ENCODE measurements at places on chromosomes 7 and 10. TPM values are rescaled to one million over a fixed set of nuclear protein-coding genes. Genes with fewer than 3 reads are reported as not detected.

GRCh38 chr10:61883371-61884025, 18.0 kb upstream of the ARID5B start:
- H3K36me3 ChIP-seq: no peaks in the 10 kb centered on the region
- no peaks in the 10 kb centered on the region for H3K27me3 ChIP-seq
- no peak overlapping the region for H3K4me3 ChIP-seq

Gene NEUROG3
- total RNA-seq: not detected

GRCh38 chr7:29806208-29806994, at the start of gene WIPF3:
Gene WIPF3 (plus strand): TSS chr7:29806508. CDS start chr7:29834725, 28,217 bp downstream.
- no peaks in the 10 kb centered on the region for H3K27me3 ChIP-seq
- no peaks in the 10 kb centered on the region for H3K36me3 ChIP-seq
- no peaks in the 10 kb centered on the region for H3K4me1 ChIP-seq
- no peak within 1 kb of the TSS for H3K27ac ChIP-seq
- DNase-seq: no peak
- H3K4me3 ChIP-seq: peak within 1 kb of the TSS; percentile 72

Gene EBLN1
- not detected for total RNA-seq

- H3K4me3 ChIP-seq: no peak overlapping the region
- no peak for DNase-seq
- H3K36me3 ChIP-seq: no peaks in the 10 kb centered on the region
- H3K27ac ChIP-seq: no peak overlapping the region
- no peaks in the 10 kb centered on the region for H3K4me1 ChIP-seq
- H3K27me3 ChIP-seq: no peaks in the 10 kb centered on the region
Measured at GRCh38 chr7:64320547-64321513, 7.1 kb downstream of the ZNF736 start.

DNA sequence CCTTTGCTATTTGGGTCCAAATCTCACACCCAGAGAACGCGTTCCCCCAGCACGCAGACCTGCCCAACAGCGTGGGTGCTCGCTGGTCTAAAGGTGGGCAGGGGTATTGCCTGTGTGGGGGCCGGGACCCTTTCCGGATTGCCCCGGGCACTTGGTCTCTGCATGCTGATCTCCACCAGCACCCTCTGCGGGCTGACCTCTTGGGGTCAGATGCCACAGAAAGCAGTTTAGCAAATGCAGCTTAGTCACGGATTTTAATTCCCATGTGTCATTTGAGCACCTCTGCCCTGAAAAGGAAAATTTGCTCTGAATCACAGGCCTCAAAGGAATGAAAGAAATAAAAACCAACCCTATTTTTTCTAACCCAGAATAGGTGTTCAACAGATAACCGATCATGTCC, 46.7 kb downstream of the PKD1L1 start:
- H3K36me3 ChIP-seq: no peaks in the 10 kb centered on the region
- no peak overlapping the region for H3K4me3 ChIP-seq
- DNase-seq: no peak
- no peaks in the 10 kb centered on the region for H3K4me1 ChIP-seq

DNA sequence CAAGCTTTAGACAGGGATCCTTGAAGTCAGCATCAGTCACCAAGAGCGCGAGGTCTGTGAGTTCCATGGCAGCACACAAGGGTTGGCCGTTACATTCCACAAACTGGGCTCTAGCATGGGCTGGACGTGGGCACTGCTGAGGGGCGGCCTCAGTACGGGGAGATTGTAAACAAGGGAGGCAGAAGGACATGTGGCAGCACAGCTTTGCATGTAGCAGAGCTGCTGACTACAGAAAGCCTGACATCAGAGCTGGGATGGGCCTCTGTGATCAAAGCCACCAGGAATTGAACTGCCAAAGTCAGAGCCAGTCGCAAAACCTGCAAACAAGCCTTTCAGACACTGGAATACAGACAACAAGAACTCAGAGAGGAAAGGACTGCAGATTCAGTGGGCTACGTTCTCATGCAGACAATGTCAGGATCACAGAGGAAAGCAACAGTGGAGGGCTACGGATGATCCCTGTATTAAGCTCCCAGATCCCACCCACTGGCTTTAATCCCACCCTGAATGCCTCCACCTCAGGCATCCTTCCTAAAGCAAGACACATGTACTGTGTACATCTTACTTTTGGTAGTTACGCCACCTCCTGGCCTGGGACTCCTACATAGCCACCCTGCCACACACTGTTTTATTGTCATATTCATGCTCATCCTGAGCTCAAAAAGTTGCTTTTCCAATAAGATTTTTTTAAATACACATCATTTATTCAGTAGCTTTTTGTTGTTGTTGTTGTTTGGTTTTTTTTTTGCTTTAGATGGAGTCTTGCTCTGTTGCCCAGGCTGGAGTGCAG, 291.1 kb upstream of the IMMP2L start:
- H3K27me3 ChIP-seq: no peaks in the 10 kb centered on the region
- no peak for DNase-seq
- no peak overlapping the region for H3K4me3 ChIP-seq
- no peaks in the 10 kb centered on the region for H3K4me1 ChIP-seq

GRCh38 chr7:8161364-8161828, 100.6 kb downstream of the ICA1 start:
- H3K27me3 ChIP-seq: no peaks in the 10 kb centered on the region
- H3K4me3 ChIP-seq: no peak overlapping the region
- no peak overlapping the region for H3K27ac ChIP-seq
- H3K4me1 ChIP-seq: no peaks in the 10 kb centered on the region

- peaks cover 40% of the 10 kb centered on the region for H3K4me1 ChIP-seq
- H3K4me3 ChIP-seq: no peak overlapping the region
- H3K27me3 ChIP-seq: no peaks in the 10 kb centered on the region
- H3K27ac ChIP-seq: no peak overlapping the region
Measured at GRCh38 chr10:71090330-71090729, 122.0 kb upstream of the UNC5B start.

Gene FAS
- 32.6 TPM for total RNA-seq

Gene NPY
- total RNA-seq: not detected

DNA sequence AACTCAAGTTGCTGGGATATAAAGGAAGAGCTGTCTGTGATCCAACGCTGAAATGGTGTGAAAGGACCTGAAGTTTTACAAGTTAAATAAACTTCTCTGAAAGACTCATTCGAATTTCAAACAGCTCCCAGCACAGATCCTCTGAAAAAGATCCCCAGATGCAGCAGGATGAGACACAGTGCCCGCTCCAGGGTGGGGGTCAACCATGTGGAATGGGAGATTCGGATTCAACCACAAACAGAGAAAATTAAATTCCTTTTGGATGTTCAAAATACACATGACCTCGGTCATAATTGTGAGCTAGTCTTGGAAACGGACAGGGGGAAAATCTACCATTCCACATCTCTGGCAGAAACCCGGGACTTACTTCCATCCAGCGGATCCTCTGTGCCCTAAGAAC, 119.6 kb downstream of the PRKAG2 start:
- peaks cover 23% of the 10 kb centered on the region for H3K4me1 ChIP-seq
- no peaks in the 10 kb centered on the region for H3K27me3 ChIP-seq
- no peaks in the 10 kb centered on the region for H3K36me3 ChIP-seq

GRCh38 chr7:112001091-112001826, 204.9 kb downstream of the DOCK4 start:
- H3K4me3 ChIP-seq: no peak overlapping the region
- H3K36me3 ChIP-seq: no peaks in the 10 kb centered on the region
- H3K27me3 ChIP-seq: no peaks in the 10 kb centered on the region
- H3K4me1 ChIP-seq: no peaks in the 10 kb centered on the region

DNA sequence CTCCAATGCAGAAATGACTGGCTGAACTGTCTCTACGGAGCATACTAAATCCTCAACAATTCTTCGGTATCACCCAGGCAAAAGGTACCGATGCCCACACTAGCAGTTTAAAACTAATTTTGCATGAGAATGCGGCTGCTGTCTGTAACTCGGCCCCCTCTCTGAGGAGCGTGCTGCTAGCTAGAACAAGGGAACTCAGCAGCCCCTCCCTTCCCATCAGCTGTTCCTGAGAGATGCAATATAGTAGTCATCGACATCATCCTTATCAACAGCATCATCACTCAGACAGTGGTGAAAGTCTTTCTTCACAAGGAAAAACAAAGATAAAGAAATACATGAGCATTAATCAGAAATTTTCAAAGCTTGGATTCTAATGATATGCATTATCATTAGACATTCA, 189.1 kb upstream of the FRMD4A start:
- H3K36me3 ChIP-seq: peaks cover 8% of the 10 kb centered on the region
- no peak overlapping the region for H3K4me3 ChIP-seq
- no peak overlapping the region for H3K27ac ChIP-seq
- no peaks in the 10 kb centered on the region for H3K4me1 ChIP-seq
- H3K27me3 ChIP-seq: no peaks in the 10 kb centered on the region

GRCh38 chr7:77975672-77976480, 177.3 kb downstream of the PHTF2 start:
- no peak for DNase-seq
- H3K27me3 ChIP-seq: no peaks in the 10 kb centered on the region
- no peak overlapping the region for H3K4me3 ChIP-seq
- no peaks in the 10 kb centered on the region for H3K4me1 ChIP-seq
- H3K27ac ChIP-seq: no peak overlapping the region
- H3K36me3 ChIP-seq: no peaks in the 10 kb centered on the region

DNA sequence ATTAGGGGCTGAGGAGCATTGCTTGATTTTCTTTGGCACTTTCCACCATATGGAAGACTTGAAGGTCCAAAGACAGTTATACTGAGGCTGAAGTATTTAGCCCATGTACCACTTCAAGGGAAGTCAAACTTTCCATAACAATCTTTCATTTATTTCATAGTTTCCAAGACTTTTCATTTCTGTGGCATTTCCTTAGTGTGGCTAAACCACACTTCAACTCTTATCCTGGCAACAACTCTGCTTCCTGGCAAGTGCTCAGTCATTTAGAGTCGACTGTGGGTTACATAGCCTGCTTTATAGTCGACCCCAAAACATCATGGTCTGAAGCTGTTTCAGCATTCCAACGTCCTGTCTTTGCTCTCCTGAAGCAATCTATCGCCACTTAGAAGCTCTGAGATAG, 343.0 kb upstream of the SEMA3D start:
- no peaks in the 10 kb centered on the region for H3K27me3 ChIP-seq
- no peaks in the 10 kb centered on the region for H3K36me3 ChIP-seq
- H3K27ac ChIP-seq: no peak overlapping the region
- no peak overlapping the region for H3K4me3 ChIP-seq

- no peaks in the 10 kb centered on the region for H3K27me3 ChIP-seq
- no peak overlapping the region for H3K4me3 ChIP-seq
- H3K4me1 ChIP-seq: no peaks in the 10 kb centered on the region
- no peak for DNase-seq
Measured at GRCh38 chr7:107312418-107312817, 143.6 kb downstream of the HBP1 start.

GRCh38 chr10:659688-660141, 29.8 kb downstream of the DIP2C start:
- H3K27me3 ChIP-seq: no peaks in the 10 kb centered on the region
- no peaks in the 10 kb centered on the region for H3K36me3 ChIP-seq
- H3K27ac ChIP-seq: no peak overlapping the region
- peak overlapping the region; percentile 45 for H3K4me3 ChIP-seq
- no peak for DNase-seq
- H3K4me1 ChIP-seq: peaks cover 29% of the 10 kb centered on the region

- no peak overlapping the region for H3K4me3 ChIP-seq
- no peaks in the 10 kb centered on the region for H3K27me3 ChIP-seq
- H3K4me1 ChIP-seq: peaks cover 57% of the 10 kb centered on the region
- peaks cover 14% of the 10 kb centered on the region for H3K36me3 ChIP-seq
- no peak for DNase-seq
Measured at GRCh38 chr10:31359979-31360378, 41.0 kb downstream of the ZEB1 start.

Gene NAT16
- total RNA-seq: not detected

Gene LRRD1
- not detected for total RNA-seq

Gene HOXA7
- 0.54 TPM for total RNA-seq

- H3K4me1 ChIP-seq: no peaks in the 10 kb centered on the region
- H3K27me3 ChIP-seq: no peaks in the 10 kb centered on the region
Measured at GRCh38 chr10:104054430-104054829, 31.2 kb downstream of the COL17A1 start.

DNA sequence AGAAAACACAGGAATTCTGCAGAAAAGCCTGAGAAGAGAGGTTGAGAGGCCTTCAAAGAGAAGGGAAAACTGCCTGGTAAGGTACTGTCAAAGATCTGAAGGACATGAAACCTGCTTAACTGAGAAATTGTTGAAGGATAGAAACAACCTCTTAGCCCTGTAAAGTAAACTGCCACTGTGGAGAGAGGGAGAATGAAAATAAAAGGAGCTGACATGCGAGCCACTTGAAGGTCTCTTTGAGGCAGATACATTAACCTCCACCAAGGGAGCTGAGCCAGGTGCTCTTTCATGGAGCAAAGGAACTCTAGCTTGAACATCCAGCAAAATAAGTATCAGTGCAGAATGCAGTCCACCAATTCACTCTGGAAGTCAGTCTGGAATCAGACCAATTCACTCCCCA, 108.8 kb upstream of the FEZF1 start:
- H3K4me3 ChIP-seq: no peak overlapping the region
- H3K27ac ChIP-seq: no peak overlapping the region
- no peaks in the 10 kb centered on the region for H3K27me3 ChIP-seq
- DNase-seq: no peak

Gene POLR2J
- total RNA-seq: 10.7 TPM

DNA sequence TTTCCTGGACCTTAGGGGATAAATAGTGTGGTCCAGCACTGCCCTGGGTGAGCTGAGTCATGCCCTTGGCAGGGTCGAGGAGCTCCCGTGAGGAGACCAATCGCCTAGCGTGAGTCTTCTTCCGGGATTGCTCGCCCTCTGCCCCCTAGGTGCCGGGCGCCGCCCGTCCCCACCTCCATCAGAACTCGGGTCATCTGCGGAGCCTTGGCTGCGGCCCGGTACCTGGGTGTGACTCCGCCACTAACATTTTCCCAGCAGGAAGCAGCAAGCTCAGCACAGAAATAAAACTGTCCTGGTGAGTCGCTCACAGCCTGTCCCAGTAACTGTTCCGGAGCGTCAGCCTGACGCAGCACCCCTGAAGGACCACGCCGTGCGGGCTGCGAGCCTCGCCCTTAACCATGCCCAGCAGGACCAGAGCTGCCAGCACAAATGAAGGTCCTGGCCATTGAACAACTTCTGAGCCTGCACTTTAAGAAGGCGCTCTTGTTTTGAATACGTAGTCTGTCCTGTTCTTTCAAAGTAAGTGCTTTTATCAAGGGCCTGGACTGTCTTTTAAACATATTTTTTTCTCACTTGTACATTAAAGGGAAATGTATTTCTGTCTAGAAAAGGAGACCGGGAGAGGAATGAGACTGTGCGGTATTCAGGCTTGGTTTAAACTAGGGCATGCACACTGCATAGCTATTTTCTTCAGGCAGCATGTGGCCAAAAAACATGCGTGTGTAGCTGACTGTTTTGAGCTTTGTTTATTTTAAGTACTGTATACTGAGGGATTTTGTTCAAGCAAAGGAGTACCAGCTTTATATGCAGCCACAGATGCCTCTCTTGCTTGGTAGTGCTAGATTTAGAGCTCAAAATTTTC, 136.7 kb downstream of the HECW1 start:
- H3K27me3 ChIP-seq: no peaks in the 10 kb centered on the region
- no peak overlapping the region for H3K27ac ChIP-seq
- DNase-seq: no peak
- H3K36me3 ChIP-seq: no peaks in the 10 kb centered on the region

- H3K4me3 ChIP-seq: peak overlapping the region; percentile 96
- DNase-seq: no peak
- peak overlapping the region; percentile 79 for H3K27ac ChIP-seq
- H3K27me3 ChIP-seq: no peaks in the 10 kb centered on the region
- H3K36me3 ChIP-seq: no peaks in the 10 kb centered on the region
Measured at GRCh38 chr7:28180031-28180363, 598 bp downstream of the JAZF1 start.

Gene GSTO2
- 3.0 TPM for total RNA-seq

Gene SLIT1
- total RNA-seq: 0.14 TPM
